Fibroblast of skin of back (primary cell): ENCODE measurements at places on chromosomes 12 and 14.

DNA sequence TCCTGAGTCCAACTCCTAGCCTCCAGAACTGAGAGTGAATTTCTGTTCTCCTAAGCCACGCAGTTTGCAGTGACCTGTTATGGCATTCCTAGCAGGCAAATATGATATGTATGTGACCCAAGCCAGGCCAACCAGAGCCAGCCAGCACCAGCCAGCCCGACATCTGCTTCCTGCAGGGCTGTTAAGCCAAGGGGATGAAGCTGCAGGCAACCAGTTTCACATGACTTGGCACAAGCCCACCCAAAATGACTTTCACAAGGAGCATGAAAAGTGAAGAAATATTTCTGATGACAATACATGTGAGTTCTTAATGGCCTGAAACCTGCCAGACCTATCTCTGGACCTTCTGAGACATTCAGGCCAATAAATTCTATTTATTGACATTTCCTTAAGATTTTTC is 68.1 kb downstream of the ITPK1 start:
- no peak for DNase-seq

DNA sequence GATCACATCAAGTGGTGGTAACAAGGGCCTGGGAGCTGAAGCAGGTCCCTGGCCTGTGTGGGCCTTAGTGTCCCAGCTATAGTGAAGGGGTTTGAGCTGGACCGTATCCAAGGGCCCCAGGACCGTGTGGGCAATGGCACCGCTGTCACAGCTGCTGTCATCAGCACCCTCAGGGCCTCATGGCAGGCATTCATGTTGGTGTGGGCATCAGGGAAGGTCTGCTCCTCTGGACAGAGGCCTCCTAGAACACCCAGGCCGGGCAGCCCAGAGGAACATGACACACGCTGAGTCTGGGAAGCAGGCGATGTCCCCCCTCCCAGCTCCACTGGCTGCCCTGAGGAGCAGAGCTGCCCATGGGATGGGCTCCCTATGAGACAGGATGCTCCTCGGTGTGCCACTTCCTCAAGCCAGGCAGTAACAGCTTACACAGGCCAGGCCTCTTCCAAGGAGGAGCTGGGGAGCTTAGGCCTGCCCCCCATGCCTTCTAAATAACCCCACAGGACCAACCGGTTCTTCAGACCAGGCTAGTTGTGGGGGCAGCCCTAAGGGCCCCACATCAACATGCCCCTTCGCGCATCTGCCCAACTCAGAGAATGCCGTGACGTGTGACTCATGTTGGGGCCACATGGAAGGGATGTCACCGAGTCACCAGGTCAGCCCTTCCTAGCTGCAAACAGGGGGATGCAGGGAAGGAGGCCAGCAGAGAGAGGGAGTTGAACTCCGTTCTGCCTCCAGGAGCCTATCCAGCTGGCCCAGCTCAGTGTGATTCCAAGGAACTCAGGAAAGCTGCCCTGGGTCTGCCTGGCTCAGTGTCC is 80.4 kb downstream of the PITPNM2 start:
- no peak for DNase-seq

- no peak for DNase-seq
Measured at GRCh38 chr12:74286254-74286653, 251.4 kb upstream of the ATXN7L3B start.

DNA sequence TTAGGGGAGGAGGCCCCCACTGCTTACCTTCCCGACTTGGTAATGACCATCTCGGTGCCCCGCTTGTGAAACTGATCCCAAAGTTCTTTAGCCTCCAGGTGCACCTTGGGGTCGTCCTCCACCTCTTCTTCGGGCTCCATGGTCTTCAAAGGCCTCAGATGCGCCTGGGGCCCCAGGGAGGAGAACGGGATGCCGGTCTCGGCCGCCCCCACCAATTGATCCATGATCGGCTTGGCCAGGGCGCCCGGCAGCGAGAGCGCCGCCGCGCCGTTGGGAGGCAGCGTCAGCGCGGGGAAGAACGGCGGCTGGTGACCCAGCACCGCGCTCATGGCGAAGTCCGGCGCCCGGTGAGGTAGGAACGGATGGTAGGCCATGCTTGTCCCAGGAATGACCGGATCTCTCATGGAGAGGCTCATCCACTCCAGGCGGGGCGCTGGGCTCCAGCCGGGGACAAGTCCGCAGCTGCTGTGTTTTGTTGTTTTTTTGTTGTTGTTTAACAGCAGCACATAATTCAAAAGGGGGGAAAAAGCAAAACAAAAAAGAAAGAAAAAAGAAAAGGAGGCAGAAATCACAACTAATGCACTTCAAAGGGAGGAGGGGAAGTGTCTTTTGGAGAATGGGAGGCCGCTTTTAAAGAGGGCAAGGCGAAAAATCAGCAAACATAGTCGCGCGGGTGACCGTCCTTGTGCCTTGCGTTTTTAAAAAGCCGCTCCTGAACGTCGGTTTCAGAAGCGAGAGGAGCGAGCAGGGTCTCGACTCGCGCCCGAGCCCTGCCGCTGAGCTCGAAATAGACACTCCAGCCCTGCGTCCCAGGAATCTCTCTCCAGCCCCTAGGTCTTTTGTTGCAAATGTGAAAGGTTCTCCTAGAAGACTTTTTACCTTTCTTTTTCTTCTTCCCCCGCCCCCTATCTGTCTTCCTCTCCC is 928 bp downstream of the TBX3 start:
- DNase-seq = peak; percentile 53

GRCh38 chr14:34302654-34303053 is 159.4 kb downstream of the SPTSSA start:
- DNase-seq = no peak

DNA sequence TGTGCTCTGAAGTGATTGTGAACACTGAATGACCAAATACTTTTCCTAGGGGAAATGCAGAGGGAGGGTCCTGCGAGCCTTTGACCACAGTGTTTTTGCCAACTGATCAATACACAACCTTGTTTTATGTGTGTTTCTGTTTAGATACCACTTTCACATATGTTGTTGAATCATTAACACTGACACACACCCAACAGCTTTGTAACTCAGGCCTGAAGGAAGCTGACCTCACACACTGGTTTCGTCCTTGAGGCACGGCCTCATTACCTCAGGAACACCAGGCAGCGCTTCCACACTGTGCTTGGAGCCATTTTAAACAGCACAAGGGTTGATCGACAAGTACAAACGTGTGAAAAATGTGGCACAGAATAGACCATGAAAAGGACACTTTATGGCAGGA is 60.0 kb downstream of the PPFIBP1 start:
- no peak for DNase-seq

DNA sequence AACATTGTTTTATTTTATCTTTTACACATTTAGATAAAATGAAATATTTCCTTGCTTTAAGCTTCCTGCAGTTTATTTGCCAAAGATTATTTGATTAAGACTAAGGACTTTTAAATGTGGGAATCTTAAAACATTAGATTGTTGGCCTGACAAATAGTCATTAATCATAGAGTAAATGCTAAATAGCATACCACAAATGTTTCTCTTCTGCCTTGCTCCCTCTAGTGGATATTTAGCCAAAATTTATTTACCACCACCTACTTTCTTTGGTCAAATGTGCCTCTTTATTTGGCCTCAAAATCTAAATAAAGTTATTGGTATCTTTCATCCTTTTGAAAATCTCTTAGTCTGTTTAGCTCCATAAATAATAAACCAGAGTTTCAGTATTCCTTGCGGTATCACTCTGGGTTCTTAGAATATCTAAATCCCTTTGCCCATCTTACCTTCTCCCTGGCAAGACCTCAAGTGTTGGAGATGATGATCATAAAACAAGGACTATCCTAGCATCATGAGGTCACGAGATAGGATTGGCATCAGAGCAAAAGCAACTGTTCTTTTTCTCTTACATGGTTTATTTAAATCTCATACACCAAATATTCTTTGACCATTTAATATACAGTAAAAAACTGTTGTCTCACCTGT is 150.6 kb upstream of the AEBP2 start:
- DNase-seq = peak; percentile 52

DNA sequence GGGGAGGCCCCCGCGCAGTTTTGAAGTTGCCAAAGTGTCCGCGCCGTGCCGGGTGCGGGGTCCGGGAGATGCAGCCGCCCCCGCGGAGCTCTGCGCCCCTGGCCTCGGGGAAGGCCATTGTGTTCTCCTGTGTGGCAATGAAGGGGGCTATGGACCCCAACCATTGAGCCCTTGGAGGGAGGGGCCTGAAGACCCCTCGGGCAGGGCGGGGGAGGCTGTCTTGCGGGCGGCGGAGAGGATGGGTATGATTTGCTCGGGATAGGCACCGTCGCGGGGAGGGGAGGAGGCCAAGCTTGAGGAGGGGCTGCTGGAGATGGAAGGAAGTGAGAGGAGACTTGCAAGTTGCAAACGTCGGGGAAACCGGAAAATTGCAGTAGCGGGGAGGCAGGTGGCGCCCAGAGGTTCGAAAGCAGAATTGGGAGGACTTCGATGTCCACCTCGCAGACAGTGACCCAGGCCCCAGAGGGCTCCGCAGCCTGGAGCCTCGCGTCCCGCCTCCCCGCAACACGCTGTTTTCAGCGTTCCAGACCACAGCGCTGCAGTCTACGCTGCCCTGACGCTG is 25.4 kb downstream of the BCL11B start:
- no peak for DNase-seq

DNA sequence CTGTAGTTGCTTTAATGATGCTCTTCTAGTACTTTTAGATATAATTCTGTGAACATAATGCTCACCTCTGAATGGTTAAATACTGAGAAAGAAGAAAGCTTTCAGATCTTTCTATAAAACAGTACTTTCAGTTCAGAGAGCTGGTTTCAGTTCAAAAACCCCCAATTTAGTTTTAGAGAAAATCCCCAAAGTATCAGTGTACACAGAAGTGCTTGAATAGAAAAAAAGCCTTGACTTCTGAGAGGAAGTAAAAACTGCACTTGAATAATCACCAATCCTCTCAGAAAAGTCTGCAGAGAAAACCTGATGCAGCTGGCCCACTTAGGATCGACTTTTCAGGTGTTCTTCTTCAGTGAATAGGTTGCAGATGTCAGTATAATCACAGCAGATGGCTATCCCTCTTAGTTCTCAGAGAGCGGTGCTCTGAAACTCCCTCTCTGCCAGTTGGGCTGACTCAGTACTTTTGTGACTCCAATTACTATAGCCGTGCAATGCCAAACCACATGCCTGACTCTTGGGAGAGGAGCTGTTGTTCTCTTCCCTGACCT is 616.3 kb downstream of the LRFN5 start:
- DNase-seq = peak; percentile 52

GRCh38 chr14:87205811-87206210 is 787.2 kb downstream of the GALC start:
- DNase-seq = no peak

DNA sequence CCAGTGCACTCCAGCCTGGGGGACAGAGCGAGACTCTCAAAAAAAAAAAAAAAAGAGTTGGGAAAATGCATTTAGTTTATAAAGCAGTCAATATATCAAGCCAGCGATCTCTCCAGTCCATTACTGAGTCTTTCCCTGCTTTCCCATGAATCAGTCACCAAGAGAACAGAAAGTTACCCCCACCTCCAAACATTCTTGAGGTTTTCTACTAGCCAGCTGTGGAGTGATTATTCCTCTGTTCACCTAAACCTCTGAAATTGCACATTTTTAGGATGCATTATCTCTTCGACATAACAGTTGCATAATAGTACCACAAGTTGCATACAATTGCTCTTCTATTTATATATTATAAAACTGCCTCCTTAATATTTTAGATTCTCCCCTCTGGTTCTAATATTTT is 134.8 kb upstream of the DIO3 start:
- no peak for DNase-seq

DNA sequence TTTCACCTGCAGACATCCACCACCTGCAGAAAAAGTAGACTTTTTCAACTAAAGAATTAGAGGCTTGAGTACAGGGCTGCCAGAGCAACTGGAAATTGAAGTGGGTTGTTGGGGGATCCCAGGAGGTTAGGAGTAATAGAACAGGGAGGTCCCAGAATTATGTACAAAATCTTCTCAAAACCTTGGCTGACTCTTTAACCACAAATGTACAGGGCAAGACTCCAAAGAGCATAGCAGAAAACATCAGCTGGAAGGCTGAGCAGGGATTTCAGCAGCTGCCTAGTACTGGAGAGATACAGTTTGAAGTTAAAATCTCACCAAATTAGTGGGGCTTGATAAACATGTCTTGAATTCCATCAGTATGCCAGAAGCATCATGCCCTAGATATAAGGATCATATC is 191.6 kb downstream of the CRADD start:
- peak; percentile 32 for DNase-seq

DNA sequence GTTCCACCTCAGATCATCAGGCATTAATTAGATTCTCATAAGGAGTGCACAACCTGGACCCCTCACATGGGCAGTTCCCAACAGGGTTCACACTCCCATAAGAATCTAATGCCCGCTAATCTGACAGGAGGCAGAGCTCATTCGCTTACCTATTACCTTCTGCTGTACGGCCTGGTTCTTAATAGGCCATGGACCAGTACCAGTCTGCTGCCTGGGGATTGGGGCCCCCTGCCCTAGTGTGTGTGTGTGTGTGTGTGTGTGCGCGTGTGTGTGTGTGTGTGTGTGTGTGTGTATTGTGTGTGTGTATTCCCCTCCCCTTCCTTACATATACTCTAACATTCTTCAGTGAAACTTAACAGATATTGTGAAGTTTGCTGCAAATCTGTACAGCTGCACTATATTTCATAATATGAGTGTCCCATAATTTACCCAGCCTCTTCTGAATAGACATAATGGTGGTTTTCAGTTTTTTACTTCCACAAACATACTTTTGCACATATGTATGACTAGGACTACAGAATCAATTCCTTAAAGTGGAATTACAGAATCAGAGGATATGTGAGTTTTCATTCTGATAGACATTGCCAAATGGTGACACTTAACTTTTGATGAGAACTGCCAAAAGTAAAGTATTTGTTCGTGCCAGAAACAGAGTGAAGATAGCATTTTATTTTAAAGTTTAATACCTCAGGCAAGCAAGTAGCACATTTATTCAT is 205.2 kb upstream of the EEA1 start:
- no peak for DNase-seq

DNA sequence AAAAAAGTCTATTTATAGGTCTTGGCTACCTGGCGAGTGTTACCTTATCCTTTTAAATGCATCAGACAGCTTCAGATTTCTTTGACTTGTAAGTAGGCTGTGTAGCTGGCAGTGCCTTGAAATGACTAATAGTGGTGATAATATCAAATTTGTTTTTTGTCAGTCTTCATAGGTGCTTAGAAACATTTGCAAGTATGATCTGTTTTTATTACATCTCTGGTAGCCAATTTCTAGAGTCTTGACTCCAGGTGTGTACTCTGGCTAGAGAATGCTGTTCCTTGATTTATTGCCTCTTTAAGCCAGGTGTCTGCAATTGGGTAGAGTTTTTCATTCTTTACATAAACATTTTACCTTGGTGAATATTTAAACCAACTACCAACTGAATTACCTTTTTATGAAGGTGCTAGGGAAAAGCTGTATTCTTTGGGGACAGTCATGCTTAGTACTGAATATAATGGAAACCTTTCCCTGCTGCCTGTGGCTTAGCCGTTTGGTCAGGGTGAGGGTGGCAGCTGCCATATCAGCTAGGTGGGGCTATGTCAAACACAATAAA is 32.6 kb downstream of the MLXIP start:
- DNase-seq = no peak

- no peak for DNase-seq
Measured at GRCh38 chr14:95420060-95420459, 96.4 kb downstream of the SYNE3 start.

- DNase-seq = no peak
Measured at GRCh38 chr14:21075719-21076437, 5.8 kb downstream of the ARHGEF40 start.
